ENCODE measurements at places on chromosomes 1 and 21.
A peak's percentile ranks its signal among the peaks of the same experiment; 100 is the strongest.

DNA sequence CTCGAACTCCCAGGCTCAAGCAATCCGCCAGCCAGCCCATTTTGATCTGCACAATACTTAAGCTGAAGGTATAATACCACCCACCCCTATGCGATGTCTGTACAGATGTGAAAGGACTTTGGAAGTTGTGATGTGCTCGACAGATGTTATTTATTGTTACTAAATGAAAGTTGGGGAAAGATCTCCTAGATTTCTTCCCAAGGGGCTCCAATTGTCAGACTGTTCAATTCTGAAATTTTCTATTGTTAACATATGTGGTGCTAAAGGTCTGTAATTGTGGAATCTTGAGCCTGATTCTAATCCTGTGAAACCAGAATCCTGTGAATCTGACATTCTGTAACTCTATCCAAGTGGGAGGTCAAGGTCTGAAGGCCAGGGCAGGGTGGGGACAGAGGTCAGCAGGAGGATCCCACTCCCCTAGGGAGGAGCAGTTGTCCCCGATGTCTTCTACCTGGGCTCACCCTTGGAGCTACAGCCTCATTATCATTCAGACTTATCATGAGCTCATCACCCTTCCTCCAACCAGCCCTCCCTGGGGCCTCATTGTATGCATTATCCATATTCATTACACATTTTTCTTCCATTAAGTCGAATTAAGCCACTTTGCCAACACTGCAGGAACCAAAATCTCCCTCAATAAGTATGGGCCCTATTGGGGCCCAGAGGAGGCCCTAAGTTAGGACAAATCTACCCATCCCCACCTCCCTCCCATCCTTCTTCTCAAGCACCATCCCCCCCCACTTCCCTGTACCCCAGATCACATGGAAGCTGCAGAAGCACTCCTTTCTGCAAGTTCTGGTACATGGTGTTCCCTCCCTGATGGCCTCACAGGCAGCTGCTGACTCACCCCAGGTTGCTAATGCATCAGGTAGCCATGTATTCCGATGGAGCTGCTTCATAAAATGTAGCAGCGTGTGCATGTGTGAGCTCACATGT is 32.3 kb downstream of the SHISAL2A start:
- no peak for DNase-seq

GRCh38 chr1:184422490-184423233 is 35.8 kb downstream of the C1orf21 start:
- DNase-seq: no peak

- DNase-seq: no peak
Observed at GRCh38 chr1:56099766-56100265, 479.5 kb downstream of the PLPP3 start.

- no peak for DNase-seq
Observed at GRCh38 chr1:166971252-166971651, 4.1 kb downstream of the ILDR2 start.

GRCh38 chr1:8169364-8170058 is 143.4 kb upstream of the ERRFI1 start:
- DNase-seq: peak; percentile 93

- DNase-seq: no peak
Observed at GRCh38 chr1:23793018-23793781, 2.3 kb downstream of the LYPLA2 start.

DNA sequence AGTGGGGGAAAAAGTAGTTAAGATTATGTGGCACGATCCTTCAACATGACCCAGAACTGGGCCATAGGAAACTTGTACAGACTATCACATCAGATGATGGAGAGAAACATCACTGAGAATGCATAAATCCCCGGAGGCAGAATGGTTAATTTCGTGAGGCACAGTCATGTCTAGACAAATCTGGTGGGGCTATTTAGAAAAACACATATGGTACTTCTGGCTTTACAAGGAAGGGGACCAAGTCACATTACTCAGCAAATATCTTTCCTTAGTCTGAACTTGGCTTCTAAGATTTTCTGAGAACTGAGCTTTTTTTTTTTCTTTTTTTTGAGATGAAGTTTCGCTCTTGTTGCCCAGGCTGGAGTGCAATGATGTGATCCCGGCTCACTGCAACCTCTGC is 9.2 kb upstream of the UQCRHL start:
- no peak for DNase-seq

DNA sequence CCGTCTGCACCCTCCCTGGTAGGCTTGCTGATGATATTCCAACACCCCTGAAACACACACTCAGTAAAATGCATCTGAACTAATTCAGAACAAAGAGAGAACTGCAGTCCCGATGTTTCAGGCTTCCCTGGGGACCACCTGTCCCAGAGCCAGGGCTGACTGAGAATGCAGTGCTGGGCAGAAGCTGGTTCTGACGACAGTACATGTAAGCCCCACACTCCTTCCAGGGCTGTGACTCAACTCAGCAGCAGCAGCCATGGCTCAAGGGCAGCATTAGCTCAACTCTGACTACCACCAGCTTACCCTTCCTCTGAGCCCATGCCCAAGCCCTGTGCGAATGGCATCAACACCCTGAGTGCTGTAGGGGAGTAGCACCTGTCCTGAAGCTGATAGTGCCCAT is 56.4 kb upstream of the SIPA1L2 start:
- DNase-seq: no peak

DNA sequence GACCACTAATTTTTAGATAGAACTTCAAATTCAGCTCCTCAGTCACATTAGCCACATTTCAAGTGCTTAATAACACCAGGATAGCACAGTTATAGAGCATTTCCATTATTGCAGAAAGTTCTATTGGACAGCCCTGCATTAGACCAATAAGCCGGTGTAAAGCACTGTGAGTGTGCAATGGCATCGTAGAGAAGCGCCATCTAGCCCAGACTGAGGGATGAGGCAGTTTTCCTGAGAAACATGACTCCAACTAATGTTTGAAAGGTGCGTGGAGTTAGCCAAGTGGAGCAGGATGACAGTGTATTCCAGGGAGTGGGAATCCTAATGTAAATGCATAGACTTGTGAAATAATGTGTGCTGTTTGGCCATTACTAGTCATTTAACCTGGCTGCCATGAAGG is 7.7 kb downstream of the RPE65 start:
- DNase-seq: no peak

GRCh38 chr1:230159580-230159979 is 92.5 kb downstream of the GALNT2 start:
- no peak for DNase-seq

GRCh38 chr1:20956272-20956671 is 169.2 kb upstream of the HP1BP3 start:
- no peak for DNase-seq

- DNase-seq: peak; percentile 58
Observed at GRCh38 chr1:999725-1000356, at the start of gene HES4. Gene HES4 (minus strand): TSS chr1:1000097. CDS start chr1:999973, 124 bp downstream.

GRCh38 chr1:221983444-221983843 is 241.6 kb upstream of the DUSP10 start:
- DNase-seq: no peak

GRCh38 chr1:112806090-112806642 is 91.0 kb upstream of the PPM1J start:
- no peak for DNase-seq

DNA sequence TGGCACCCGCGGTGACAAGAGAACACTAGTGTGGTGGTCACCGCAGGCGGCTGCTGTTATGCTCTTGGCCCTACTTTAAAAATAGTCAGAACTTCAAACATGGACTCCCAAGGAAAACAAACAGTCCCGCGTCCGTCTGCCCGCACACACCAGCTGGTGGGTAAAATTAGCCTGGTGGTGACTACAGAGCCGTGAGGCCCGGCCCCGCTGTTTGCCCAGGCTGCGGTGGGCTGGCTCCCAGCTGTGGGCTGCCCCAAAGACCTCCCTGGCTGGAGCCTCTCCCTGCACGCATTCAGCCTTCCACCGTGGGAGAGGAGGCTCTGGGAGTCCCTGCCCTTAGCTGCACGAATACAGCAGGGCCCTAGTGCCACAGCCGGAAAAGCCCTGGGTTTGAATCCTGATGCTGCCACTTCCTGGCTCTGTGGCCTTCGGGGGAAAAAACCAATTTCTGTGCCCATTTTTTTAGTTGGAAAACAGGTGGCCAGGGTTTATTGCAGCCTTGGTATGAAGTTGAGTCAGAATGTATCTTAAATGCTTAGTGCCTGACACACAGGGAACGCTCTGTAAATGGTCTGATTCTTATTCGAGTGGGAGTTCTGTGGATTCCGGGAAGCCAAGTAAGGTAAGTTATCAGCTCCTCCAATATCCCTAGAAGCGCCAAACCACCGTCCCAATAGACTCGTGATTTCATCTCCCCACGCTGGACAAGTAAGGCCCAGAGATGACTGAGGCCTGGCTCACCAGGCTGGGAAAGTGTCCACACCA is 58.2 kb downstream of the ALPL start:
- no peak for DNase-seq

DNA sequence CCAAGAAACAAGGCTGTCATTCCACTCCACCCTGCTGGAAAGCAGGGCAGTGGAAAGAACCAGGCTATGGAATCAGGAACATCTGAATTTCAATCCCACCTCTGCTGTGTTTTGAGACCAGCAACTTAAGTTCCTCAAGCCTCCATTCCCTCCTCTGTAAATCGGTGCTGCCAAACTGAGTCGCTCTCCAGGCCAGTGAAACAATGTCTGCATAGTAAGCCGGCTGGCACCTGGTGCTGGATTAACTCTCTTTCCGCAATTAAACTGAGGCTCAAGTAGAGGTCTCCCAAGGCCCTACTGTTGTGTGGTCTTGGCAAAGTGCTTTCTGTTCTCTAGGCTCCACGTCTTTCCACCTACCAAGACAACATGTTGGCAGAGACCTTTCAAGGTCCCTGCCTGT is 65.3 kb downstream of the SSBP3 start:
- no peak for DNase-seq

- no peak for DNase-seq
Observed at GRCh38 chr1:23872421-23872820, 4.3 kb upstream of the FUCA1 start.

DNA sequence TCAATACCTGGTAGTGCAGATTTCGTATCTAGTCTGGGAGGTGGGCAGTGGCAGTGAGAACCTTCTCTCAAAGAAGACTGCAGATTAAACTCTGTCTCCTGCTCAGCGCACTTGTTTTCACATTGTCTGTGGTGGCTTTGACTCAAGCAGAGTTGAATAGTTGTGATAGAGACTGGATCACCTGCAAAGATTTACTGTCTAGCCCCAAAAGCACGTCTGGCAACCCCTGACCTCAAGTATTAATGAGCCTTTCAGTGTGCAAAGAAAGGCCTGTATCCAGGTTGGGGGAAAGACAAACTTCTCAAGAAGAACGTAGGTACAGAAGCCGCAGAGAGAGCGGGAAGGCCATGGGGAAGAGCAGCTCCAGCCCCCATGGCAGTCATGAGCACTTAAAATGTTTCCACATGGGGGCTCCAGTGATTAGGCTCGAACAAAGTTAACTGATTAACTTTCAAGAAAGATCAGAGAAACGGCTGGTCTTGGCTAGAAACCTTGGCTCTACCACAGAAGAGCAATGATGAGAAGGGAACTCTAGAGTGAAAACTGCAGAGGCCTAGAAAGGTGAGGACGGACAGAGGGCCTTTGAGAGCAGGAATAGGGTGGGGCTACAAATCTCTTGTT is 15.2 kb downstream of the HENMT1 start:
- DNase-seq: no peak

GRCh38 chr1:156559797-156560385 is 12.5 kb downstream of the IQGAP3 start:
- DNase-seq: no peak

GRCh38 chr1:11948822-11949458 is 14.4 kb downstream of the PLOD1 start:
- no peak for DNase-seq

DNA sequence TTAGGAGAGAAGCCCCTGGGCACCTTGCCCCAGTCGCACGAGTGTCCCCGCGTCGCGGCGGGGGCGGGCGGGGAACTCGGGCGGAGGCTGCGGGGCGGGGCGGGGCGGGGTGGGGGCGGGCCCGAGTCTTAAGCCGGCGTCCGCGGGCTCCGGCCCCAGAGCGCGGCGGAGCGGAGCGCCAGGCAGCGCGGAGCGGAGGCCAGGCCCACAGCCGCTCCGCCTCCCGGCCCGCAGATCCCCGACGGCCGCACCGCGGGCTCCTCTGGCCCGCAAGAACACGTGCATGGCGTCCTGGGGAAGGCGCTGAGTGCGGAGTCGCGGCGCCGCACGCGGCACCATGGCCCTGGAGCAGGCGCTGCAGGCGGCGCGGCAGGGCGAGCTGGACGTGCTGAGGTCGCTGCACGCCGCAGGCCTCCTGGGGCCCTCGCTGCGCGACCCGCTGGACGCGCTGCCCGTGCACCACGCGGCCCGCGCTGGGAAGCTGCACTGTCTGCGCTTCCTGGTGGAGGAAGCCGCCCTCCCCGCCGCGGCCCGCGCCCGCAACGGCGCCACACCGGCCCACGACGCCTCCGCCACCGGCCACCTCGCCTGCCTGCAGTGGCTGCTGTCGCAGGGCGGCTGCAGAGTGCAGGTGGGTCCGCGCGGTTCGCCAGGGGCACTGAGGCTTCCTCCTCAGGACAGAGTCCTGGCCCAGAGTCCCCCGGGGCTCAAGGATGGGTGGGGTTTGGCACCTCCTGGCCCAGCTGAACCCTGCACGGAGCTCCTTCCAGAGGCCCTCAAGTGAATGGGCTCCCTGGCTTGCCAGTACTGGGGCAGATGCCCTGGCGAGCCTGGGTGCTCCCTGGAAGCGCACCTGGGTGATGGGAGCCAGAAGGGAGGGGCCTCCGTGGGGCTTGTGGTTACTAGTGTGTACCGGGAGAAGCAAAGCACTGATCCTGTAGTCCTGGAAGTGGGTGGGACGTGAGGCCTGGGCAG is at the start of gene ESPN:
ESPN (plus strand) TSS at position 158 of the 975 bp plus-strand sequence; CDS start at position 338, 180 bp downstream.
- no peak for DNase-seq

DNA sequence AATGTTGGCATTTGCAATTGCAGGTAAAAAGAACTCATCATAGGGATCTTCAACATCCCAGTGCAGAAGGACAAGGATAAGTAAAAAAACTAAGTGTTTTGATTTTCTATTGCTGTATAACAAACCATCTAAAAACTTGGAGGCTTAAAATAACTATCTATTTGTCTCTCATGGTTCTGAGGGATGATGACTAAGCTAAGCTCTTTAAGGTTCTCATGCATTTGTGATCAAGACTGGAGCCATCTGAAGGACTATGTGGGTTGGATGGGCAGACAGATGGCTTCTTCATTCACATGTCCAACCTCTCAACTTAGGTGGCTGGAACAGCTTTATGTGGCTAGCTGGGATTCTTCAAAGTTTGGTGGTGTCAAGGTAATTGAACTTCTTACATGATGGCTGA is 51.5 kb downstream of the RPL5 start:
- no peak for DNase-seq

DNA sequence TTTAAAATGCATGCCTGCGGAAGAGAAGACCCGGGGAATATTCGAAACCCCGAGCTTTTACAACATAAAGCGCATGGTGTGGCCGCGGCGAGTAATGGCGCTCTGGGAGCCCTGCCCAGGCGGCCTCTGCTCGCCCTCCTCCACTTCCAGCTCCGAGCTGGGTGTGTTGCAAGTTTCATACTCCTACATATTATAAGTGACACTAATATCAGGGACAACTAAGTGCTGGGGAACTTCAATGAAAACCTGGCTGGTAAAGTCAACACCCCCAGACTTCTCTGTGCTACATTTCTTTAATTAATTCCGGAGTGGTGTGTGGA is 11.8 kb downstream of the SIM2 start:
- DNase-seq: no peak

Measured in NCI-H1694 (cell line).